Nucleus accumbens (tissue), 56 donors: ENCODE measurements at places on chromosomes 13 and 19.

GRCh38 chr13:109784590-109785140 is 1.7 kb downstream of the IRS2 start:
- peak; percentile 76 for DNase-seq

GRCh38 chr13:80850771-80851170 is 509.8 kb upstream of the SPRY2 start:
- no peak for DNase-seq

- DNase-seq: no peak
Observed at GRCh38 chr13:106649495-106649894, 81.6 kb upstream of the ARGLU1 start.

DNA sequence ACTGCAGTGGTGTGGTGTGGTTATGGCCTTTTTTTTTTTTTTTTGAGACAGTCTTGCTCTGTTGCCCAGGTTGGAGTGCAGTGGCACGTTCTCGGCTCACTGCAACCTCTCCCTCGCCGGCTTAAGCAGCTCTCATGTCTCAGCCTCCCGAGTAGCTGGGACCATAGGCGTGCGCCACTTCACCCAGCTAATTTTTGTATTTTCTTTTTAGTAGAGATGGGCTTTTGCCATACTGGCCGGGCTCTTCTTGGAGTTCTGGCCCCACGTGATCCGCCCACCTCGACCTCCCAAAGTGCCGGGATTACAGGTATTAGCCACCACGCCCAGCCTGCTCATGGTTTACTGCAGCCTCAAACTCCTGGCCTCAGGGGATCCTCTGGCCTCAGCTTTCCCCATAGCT is 7.0 kb downstream of the PDCD2L start:
- no peak for DNase-seq

DNA sequence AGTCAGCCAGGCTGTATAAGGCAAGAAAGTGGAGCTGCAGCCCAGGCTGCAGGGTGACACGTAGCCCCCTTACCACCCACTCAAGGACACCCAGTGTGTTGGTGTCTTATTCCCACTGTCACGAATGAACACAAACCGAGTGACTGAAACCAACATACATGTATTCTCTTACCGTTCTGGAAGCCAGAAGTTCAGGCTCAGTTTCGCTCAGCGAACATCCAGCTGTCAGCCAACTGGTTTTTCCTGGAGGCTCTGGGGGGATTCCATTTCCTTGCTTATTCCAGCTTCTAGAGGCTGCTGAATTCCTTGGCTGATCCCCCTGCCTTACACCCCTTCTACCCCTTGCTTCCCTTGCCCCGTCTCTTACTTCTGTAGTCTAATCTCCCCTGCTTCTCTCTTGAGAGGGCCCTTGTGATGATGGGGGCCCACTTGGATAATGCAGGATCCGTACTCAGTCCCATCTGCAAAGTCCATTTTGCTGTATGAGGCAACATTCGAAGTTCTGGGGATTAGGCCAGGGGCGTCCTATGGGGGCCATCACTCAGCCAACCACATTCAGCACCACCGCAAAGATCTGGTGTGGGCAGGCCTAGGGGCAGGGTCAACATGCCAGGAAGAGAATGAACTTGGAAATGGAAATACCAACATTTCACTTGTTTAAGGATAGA is 47.3 kb upstream of the MTIF3 start:
- no peak for DNase-seq

GRCh38 chr13:38752686-38753085 is 65.8 kb downstream of the FREM2 start:
- no peak for DNase-seq

GRCh38 chr13:22127277-22128164 is 456.6 kb downstream of the FGF9 start:
- DNase-seq: no peak

DNA sequence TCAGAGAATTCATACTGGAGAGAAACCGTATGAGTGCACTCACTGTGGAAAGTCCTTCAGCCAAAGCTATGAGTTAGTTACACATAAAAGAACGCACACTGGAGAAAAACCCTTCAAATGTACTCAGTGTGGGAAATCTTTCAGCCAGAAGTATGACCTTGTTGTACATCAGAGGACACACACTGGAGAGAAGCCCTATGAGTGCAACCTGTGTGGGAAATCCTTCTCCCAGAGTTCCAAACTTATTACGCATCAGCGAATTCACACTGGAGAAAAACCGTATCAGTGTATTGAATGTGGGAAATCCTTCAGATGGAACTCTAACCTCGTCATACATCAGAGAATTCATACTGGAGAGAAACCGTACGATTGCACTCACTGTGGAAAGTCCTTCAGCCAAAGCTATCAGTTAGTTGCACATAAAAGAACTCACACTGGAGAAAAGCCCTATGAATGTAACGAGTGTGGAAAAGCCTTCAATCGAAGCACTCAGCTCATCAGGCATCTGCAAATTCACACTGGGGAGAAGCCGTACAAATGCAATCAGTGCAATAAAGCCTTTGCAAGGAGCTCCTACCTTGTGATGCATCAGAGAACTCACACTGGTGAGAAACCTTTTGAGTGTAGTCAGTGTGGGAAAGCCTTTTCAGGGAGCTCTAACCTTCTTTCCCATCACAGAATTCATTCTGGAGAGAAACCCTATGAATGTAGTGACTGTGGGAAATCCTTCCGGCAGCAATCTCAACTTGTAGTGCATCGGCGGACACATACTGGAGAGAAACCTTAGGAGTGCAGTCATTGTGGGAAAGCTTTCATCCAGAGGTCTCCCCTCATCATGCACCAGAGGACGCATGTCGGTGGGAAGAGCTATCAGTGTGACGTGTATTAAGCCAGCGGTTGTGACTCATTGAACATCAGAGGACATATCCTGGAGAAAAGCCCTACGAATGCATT is 16.5 kb upstream of the ZNF8 start:
- no peak for DNase-seq

DNA sequence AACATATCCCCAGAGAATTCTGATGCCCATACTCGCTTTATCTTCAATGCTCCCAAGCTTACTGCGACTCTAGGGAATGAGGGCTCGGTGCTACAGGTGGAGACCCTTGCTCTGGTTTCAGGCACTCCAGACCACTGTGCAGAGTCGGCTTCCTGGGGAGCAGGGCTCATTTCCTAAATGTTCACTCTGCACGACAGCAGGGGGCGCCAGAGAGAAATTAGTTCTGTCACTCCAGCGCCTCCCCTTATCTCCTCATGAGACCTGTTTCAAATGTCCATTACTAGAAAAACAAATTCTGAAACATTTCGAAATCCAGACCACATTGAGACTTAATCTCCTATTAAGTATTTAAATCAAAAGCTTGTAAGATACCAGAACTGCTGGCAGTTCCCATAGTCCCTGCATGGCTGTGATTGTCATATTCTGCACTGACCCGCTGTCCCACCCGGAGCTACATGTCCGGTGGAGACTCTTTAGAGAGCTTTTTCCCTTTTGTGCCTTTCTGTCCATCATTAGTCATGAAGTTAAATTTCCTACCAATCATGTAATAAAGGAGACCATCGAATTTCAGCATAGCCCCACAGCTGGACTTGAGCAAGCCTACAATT is 22.4 kb downstream of the EPSTI1 start:
- peak; percentile 75 for DNase-seq

DNA sequence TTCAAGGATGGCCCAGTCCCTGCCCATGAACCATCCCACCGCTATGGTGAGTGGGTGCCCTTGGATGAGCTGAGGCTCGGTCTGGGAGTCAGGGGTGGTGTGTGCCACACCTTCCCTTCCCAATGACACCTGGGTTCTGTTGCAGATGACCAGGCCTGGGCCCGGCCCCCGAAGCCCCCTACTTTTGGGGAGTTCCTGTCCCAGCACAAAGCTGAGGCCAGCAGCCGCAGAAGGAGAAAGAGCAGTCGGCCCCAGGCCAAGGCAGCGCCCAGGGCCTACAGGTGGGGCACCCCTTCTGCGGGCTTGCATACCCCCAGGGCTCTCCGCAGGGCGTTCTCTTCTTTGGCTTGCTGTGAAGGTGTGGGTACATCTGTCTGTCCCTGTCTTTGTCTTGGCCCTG is 4.3 kb upstream of the INAFM1 start:
- no peak for DNase-seq

DNA sequence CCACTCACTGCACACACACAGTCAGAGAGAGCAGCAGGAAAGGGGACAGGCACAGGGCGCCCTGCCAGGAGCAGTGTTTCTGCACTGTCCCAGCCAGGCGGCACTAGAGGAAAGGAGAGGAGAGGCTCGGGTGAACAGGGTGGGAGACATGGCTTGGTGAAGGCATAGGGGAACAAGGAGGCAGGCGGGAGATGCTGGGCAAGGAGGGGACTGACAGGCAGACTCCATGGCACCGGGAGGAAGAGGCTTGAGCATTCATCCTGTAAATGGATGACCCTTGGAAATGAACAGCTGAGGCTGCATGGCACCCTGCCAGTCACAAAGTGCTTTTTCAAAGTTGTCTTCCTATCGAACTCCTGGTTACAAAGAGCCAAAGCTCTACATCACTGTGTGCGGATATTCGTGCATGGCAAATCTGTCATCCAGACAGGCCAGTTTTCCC is 22.4 kb downstream of the MED26 start:
- DNase-seq: no peak

DNA sequence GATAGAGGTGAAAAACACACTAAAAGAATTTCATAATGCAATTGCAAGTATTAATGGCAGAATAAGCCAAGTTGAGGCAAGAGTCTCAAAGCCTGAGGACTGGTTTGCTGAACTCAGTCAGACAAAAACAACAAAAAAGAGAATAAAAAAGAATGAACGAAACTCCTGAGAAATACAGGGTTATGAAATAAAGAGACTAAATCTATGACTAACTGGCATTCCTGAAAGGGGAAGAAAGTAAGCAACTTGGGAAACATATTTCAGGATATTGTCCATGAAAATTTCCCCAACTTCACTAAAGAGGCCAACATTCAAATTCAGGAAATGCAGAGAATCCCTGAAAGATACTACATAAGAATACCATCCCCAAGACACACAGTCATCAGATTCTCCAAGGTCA is 47.8 kb downstream of the UBL3 start:
- no peak for DNase-seq

DNA sequence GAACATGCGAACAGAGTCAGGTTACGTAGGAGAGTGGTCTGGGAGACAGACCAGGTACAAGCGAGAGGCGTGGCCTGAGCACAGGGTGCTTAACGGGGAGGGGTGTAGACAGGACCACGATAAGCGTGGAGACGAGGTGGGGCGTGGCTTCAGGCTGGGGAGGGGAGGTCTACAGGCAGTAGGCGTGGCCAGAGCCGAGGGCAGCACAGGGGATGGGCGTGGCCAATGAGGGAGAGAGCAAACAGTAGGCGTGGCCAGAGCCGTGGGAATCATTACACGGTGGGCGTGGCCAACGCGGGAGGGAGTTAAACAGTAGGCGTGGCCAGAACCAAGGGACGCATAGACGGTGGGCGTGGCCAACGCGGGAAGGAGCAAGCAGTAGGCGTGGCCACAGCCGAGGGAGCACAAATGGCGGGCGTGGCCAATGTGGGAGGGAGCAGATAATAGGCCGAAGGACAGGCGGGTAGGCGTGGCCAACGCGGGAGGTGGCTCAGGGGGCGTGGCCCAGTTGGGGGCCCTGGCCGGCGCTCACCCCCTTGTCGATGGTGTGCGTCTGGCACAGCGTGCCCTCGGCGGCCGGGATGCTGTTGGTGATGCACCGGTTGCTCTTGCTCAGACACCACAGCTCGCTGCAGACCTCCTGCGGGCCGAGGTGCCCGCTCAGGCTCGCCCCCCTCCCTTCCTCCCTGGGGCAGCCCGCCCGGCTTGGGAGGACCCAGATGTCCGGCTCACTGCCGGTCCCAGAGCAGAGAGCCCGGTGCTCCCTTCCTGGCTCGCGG is 15.2 kb upstream of the MYO1F start:
- peak; percentile 56 for DNase-seq

DNA sequence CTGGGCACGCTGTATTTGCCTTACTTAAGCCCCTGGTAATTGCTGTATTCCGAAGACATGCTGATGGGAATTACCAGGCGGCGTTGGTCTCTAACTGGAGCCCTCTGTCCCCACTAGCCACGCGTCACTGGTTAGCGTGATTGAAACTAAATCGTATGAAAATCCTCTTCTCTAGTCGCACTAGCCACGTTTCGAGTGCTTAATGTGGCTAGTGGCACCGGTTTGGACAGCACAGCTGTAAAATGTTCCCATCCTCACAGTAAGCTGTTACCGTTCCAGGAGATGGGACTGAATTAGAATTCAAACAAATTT is 676 bp downstream of the BRCA2 start:
- no peak for DNase-seq

DNA sequence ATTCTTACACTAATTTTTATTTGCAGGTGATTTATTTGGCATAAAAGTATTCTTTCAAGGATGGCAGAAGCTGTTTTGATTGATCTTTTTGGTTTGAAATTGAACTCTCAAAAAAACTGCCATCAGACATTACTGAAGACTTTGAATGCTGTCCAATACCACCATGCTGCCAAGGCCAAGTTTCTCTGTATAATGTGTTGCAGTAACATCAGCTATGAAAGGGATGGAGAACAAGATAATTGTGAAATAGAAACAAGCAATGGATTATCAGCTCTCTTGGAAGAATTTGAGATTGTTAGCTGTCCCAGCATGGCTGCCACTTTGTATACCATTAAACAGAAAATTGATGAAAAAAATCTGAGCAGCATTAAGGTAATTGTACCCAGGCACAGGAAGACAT is 1.2 kb downstream of the LACC1 start:
- DNase-seq: no peak

- DNase-seq: no peak
Observed at GRCh38 chr19:20669263-20669662, 7.9 kb upstream of the ZNF626 start.

- peak; percentile 59 for DNase-seq
Observed at GRCh38 chr19:14472202-14472938, 2.8 kb downstream of the PTGER1 start.

DNA sequence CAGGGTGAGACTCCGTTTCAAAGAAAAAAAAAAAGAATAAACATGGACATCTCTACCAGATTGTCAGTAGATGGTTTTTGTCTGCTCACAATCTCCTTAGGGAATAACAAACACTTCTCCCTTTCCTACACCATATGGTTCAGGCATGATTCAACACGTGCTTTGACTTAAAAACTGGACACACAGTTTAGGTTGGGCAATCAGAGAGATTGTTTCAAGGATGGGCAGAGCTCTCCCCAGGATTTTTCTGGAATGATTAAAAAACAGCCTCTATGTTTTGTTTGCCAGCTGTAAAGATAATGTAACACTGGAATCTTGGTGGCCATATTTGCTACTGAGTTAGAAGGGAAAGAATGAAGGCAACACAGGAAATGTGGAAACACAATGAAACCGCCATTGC is 150.1 kb upstream of the TSC22D1 start:
- DNase-seq: no peak

DNA sequence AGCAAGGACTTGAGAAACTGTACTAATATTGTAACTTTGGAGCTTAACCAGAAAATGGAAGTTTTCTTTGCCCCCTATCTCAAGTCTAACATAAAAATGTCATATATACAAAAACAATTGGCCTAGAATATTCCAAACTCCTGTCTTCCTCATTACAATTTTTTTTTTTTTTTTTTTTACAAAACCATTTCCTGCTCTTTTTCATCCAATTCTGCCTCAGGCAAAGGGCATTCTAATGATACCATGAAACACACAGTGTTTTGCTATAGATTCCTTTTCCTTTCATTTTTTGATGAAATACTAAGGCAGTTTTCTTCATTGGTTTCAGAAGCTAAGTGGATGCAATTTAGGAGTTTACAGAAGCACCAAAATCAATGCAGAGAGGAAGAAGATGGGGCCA is 119.7 kb downstream of the LHFPL6 start:
- DNase-seq: no peak
